MCF 10A (cell line): ENCODE measurements at places on chromosomes 5 and 9.

- DNase-seq, result no peak
Observed at GRCh38 chr5:5782402-5782801, 359.9 kb downstream of the ICE1 start.

- peak; percentile 17 for DNase-seq
Observed at GRCh38 chr9:92032891-92033290, 82.3 kb downstream of the SPTLC1 start.

DNA sequence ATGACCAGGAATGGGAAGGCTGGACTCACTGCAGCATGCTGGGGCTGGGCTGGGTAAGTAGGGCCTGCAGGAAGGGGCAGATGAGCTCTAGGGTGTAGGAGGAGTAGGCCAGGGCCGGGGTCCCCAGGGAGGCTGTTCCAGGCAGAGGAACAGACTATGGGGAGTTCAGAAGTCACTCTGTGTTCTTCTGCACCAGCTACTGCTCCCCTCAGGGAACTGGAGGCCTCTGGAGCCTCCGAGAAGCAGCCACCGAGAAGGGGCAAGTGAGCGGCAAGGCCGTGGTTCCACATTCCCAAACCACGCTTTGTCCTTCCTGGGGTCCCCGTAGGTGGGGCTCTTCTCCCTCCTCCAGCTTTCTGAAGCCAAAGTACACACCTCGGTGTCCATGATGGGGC, 8.4 kb upstream of the SLC2A6 start:
- no peak for DNase-seq

- DNase-seq, result no peak
Observed at GRCh38 chr5:146816775-146817387, 61.7 kb downstream of the PPP2R2B start.

- no peak for DNase-seq
Observed at GRCh38 chr5:178490935-178491652, 99.1 kb downstream of the COL23A1 start.

GRCh38 chr5:95369782-95370181, 21.4 kb upstream of the FAM81B start:
- no peak for DNase-seq

DNA sequence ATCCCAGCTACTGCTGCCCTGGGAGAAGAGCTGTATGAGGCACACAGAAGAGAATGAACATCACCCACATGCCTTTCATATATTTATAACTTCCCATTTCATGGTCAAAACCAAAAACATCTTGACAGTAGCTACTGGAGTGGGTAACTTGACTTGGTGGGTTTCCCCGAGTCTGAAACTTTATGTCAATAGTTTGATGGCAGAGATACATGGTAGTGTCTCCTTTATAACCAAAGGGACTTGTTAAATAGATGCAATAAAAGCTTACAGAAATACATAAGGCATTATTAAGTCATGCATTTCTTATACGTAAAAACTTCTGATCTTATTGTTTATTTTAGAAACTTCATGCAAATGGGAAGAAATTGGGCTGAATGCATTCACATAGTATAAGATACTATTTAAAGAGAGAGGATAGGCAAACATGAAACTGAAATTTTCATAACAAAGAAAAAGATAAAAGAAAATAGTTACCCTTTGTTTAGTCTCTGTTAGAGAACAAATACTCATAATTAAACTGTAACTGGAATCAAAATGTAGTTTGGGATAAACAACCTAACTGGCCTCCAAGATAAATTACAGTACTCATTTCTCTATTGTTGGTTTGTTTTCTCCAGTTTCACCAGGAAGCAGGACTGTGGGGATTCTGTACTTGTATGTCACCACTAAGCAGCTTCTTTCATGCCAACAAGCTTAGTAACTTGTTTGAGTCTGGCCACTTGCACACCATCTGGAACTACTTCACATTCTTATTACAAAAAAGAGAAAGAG, 459.3 kb upstream of the MEF2C start:
- DNase-seq, result no peak

DNA sequence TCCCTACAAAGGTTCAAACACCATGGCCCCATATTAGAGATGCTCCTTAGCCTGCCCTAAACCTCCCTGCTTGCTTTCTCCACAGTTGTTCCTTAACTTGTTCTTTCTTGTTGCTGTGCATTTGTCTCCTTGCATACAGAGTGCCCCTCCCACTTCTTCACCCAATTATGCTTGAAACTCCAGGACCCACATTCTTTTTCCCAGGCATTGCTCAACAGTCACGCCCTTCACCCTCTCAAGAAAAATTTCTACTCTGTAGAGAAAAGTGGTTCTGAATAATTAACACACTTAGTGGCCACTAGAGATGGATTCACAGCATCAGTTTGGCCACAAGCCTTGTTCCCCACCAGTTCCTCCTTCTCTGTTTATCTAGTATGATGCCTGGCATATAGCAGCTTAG, 57.7 kb downstream of the NREP start:
- peak; percentile 58 for DNase-seq

- no peak for DNase-seq
Observed at GRCh38 chr5:15615859-15616258, 115.9 kb downstream of the FBXL7 start.

GRCh38 chr9:122239722-122240121, 11.0 kb upstream of the LHX6 start:
- DNase-seq, result no peak

GRCh38 chr5:140239939-140240700, 62.8 kb downstream of the PFDN1 start:
- peak; percentile 74 for DNase-seq

- no peak for DNase-seq
Observed at GRCh38 chr5:137665678-137666460, 70.0 kb downstream of the KLHL3 start.

GRCh38 chr5:123304777-123305316, 118.4 kb downstream of the CEP120 start:
- no peak for DNase-seq

DNA sequence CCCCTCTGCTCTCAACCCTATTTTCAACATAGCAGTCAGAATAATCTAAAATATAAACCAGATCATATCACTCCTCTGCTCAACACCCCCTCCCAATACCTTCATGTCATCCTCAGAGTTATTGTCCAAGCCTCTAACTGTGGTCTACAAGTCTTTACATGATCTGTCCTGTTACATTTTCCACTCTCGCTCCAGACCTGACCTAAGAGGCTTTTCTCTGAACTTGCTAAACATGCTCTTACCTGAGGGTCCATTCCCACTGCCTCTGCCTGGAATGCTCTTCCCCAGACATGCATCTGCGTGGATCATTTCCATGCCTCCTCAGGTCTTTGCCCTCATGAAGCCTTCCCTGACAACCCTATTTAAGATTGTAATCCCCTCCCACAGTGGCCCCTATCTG, 12.0 kb downstream of the NIPSNAP3B start:
- DNase-seq, result no peak

- no peak for DNase-seq
Observed at GRCh38 chr5:151405334-151406160, 41.9 kb upstream of the SLC36A1 start.

DNA sequence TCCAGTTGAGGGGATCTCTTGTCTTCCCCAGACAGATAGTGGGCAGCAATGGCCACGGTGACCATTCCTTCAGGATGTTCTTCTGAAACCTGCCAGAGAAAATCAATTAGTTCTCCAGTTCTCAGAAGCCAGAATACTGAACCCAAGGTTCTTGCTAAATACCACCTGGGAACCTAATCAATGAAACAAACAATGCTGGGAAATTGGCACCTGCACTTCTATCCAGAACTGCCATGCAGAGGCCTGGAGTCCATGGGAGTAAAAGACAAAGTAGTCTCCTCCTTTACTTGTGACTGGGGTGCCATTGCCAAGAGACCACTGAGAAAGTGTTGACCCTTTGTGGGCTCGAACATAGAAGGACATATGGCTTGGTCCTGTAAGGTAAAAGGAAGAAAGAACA, 45.7 kb downstream of the ERMP1 start:
- no peak for DNase-seq

DNA sequence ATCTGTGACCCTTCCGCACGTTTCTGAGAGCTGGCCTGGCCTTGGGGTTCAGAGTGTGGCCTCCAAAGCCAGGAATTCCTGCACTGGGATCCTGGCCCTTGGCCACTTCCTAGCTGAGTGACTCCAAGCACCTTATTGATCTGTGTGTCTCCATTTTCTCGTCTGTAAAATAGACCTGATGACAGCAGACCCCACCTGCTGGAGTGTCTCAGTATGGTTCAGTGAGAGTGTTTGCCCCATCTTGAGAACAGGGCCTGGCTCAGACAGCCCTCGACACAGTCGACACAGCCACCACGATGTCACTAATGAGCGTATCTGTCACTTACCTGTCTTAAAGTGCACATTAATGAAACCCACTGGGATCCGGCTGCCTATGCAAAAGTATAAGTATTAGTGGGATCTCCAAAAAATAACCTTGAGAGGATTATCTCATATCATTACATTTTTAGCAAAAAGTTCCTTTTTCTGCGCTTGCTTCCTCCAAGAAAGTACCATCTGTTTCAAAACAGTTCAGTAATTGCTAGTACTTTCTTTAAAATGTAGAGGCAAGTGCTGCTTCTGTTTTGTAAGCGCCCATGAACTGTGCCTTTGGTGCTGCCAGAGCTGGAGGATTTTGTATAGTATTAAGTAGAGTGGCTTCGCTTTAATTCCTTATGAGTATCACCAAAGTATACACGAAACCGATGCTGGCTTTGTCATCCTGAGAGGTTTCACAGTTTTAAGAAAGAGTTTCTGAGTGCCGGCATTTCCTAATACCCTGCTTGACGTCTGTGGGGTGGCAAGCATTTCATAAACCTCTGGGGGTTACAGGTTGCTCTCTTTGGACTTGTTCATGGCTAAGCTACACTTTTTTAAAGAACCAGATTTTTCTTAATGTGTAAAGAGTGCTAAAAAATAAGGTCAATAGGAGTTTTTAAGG, 31.7 kb downstream of the UBE2QL1 start:
- no peak for DNase-seq

GRCh38 chr5:57386958-57387357, 95.7 kb downstream of the ACTBL2 start:
- peak; percentile 27 for DNase-seq

- DNase-seq, result peak; percentile 56
Observed at GRCh38 chr5:177133853-177134696, 502 bp downstream of the NSD1 start.

GRCh38 chr5:168645195-168645594, 66.0 kb upstream of the PANK3 start:
- DNase-seq, result no peak

DNA sequence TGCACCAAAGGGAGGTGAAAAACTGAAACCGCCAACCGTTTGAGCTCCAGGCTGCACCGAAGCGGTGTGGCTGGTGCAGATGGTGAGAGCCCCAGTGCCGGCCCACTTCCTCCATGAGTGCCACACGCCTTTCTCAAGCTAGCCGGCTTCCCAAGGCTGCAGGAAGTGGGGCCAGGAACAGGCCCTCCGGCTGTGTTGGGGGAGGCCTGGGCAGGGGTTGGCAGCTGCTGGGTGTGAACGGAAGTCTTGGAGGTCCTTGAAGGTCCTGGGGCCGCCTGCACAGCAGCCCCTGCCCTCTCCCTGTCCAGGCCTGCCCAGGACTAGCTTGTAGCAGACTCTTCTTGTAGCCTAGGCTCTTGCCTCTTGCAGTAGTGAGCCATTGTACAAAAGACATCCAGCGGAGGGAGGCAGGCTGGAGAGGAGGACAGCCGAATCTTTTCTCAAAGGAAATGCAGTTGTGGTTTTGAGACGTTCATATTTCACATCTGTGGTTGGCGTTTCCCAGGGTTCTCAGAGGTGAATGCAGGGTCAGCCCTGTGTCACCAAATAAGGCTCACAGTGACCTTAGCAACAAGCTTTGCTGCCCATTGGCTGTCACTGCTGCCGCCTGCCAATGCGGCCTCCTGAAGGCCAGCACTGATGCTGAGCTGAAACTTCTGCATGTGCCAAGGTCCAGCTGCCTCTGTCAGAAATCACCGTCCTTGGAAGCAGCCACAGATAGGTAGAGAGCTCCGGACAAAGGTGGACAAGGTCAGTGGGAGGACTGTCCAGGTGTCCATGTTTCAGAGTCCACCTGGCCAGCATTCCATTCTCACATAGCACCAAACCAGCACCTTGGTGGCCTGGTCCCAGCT, 23.9 kb downstream of the IRF1 start:
- no peak for DNase-seq

- DNase-seq, result no peak
Observed at GRCh38 chr9:100914266-100914665, 114.3 kb upstream of the PLPPR1 start.

GRCh38 chr5:161411156-161411555, 135.4 kb downstream of the GABRB2 start:
- DNase-seq, result peak; percentile 14

- no peak for DNase-seq
Observed at GRCh38 chr5:149497357-149497756, 53.9 kb downstream of the CSNK1A1 start.

DNA sequence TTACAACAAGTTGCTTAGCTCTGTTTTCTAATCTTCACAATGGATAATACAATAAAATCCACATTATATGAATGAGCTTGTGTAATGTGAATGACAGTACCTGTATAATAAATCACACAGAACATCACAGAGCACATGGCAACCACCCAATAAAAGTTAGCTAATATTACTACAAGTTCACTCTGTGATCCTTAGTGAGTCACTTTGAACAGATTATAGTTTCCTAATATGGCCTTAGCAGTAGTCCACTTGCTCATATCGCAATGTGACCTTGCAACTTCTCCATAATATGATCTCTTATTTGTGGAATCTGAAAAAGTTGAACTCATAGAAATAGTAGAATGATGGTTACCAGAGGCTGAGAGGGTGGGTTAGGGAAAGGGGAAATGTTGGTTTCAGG, 361.3 kb downstream of the PTPRD start:
- DNase-seq, result peak; percentile 49

DNA sequence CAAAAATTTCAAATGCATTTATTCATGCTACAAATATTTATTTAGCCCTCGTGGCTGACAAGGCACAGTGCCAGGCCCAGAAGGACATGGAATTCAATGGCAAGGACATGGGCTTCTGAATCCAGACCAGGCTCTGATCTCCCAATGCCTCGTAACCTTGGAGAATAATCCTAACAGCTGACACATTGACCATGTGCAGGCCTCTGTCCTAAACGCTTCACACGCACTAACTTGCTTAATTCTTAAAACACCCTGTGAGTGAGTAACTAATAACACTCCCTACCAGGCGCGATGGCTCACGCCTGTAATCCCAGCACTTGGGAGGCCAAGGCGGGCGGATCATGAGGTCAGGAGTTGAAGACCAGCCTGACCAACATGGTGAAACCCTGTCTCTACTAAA, 33.2 kb downstream of the MYO10 start:
- DNase-seq, result peak; percentile 64
